ENCODE measurements at places on chromosomes 12 and 14. TPM values are rescaled to one million over a fixed set of nuclear protein-coding genes. Genes with fewer than 3 reads are reported as not detected.

DNA sequence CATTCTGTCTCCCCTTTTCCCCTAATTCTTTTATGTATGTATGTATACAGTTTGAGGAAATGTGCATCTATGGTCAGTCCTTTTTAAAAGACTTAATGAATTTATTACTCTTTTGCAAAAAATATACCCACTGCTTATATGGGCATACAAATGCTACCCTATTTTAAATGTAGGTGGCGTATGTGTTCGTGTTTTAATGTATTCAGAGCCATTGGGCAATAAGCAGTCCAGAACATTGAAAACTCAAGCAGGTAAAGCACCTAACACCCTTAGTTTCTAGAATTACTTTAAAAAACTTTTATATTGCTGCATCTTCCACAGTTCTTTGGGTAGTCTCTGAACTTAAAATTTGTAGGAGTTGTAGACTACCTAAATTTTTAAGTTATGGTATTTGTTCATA is 42.6 kb upstream of the A2ML1 start:
- H3K27ac ChIP-seq: no peak overlapping the region
- no peaks in the 10 kb centered on the region for H3K4me1 ChIP-seq
- peaks cover 2% of the 10 kb centered on the region for H3K36me3 ChIP-seq
- no peaks in the 10 kb centered on the region for H3K27me3 ChIP-seq
- no peak overlapping the region for H3K4me3 ChIP-seq
- DNase-seq: no peak

GRCh38 chr12:52871291-52872039 is 22.7 kb upstream of the KRT78 start:
- no peak overlapping the region for H3K27ac ChIP-seq
- peaks cover 25% of the 10 kb centered on the region for H3K4me1 ChIP-seq
- no peaks in the 10 kb centered on the region for H3K27me3 ChIP-seq
- DNase-seq: no peak
- no peak overlapping the region for H3K4me3 ChIP-seq
- no peaks in the 10 kb centered on the region for H3K36me3 ChIP-seq

GRCh38 chr12:48075832-48076231 is 30.0 kb downstream of the SENP1 start:
- H3K4me3 ChIP-seq: no peak overlapping the region
- no peaks in the 10 kb centered on the region for H3K4me1 ChIP-seq
- no peak for DNase-seq
- H3K36me3 ChIP-seq: peaks cover 22% of the 10 kb centered on the region
- no peaks in the 10 kb centered on the region for H3K27me3 ChIP-seq

- H3K4me1 ChIP-seq: peaks cover 53% of the 10 kb centered on the region
- no peak overlapping the region for H3K4me3 ChIP-seq
- no peak for DNase-seq
- no peaks in the 10 kb centered on the region for H3K27me3 ChIP-seq
Observed at GRCh38 chr12:79835377-79835843, 99.5 kb downstream of the PPP1R12A start.

- DNase-seq: no peak
- no peak overlapping the region for H3K4me3 ChIP-seq
- no peaks in the 10 kb centered on the region for H3K36me3 ChIP-seq
- H3K27me3 ChIP-seq: peaks cover 33% of the 10 kb centered on the region
Observed at GRCh38 chr12:65800937-65801336, 23.3 kb upstream of the HMGA2 start.

GLIPR1L1 gene
- not detected for total RNA-seq

ASPG gene
- total RNA-seq: not detected

SART3 gene
- total RNA-seq: 82.5 TPM

- no peaks in the 10 kb centered on the region for H3K27me3 ChIP-seq
- peaks cover 9% of the 10 kb centered on the region for H3K36me3 ChIP-seq
- H3K27ac ChIP-seq: no peak overlapping the region
- no peak for DNase-seq
Observed at GRCh38 chr12:28568118-28568517, 377.9 kb downstream of the CCDC91 start.

PLEKHH1 gene
- 2.2 TPM for total RNA-seq

DNA sequence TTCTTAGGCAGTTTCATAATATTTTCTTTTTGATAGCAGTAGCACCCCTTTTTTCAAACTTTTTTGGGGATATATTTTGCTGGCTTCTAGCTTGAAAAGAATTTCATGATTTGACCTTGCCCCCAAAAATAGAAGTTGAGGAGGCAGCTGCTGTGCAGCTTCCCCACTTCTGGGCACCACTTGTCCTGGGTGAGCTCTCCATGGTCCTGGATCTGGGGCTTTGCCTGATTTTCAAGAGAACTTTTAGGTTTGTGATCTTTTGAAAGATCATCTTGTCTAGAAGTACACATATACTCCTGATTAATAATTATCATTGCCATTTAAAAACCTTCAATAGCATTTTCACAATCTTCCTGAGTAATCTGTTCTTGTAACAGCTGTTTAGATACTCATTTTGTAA is 271.6 kb downstream of the NPAS3 start:
- no peaks in the 10 kb centered on the region for H3K27me3 ChIP-seq
- no peaks in the 10 kb centered on the region for H3K4me1 ChIP-seq
- no peak overlapping the region for H3K27ac ChIP-seq
- H3K4me3 ChIP-seq: no peak overlapping the region

CDKN3 gene
- 101 TPM for total RNA-seq

RBP5 gene
- not detected for total RNA-seq

DNA sequence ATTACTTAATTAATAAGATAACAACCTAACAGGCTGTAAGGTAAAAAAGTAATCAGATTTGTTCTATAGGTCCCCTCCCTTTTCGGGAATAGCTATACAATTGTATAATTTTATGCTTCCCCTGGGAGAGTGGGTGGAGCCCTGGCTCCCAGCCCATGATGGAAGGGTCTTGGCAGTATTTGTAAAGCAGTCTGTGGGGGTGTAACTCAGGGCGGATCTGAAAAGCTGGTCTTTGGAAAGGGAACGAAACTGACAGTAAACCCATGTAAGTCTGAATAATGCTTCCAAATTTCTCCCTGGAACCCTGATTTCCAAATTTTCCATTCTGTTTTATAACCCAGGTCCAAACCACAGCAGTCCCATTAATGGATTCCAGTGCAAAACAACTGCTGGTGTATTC is 110.4 kb downstream of the DAD1 start:
- H3K36me3 ChIP-seq: peaks cover 24% of the 10 kb centered on the region
- DNase-seq: no peak
- no peaks in the 10 kb centered on the region for H3K4me1 ChIP-seq
- peak overlapping the region; percentile 92 for H3K27ac ChIP-seq

GLS2 gene
- total RNA-seq: 5.5 TPM

DNA sequence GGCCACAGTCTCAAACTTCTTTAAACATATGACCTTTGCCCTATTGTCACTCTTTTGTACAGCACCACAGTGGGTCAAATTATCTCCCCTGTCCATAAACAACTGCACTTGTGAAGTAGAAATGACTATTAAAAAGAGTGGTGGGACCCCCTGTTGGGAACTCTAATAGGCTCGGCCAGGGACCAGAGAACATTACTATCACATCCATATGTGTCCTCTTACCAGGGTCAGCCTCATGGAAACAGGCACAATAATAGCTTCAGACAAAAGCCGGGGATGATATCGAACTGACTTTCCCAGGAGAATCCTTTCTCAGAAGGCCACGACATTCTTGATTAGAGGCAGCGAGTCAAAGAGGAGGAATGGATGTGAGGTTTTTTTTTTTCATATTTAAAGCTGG is 96.6 kb downstream of the NKX2-1 start:
- H3K36me3 ChIP-seq: no peaks in the 10 kb centered on the region
- no peak overlapping the region for H3K4me3 ChIP-seq
- no peak overlapping the region for H3K27ac ChIP-seq
- H3K27me3 ChIP-seq: peaks cover 4% of the 10 kb centered on the region
- H3K4me1 ChIP-seq: no peaks in the 10 kb centered on the region

- DNase-seq: no peak
- no peak overlapping the region for H3K27ac ChIP-seq
- H3K4me3 ChIP-seq: no peak overlapping the region
- no peaks in the 10 kb centered on the region for H3K27me3 ChIP-seq
- H3K36me3 ChIP-seq: no peaks in the 10 kb centered on the region
- no peaks in the 10 kb centered on the region for H3K4me1 ChIP-seq
Observed at GRCh38 chr14:48598458-48598857, 923.1 kb upstream of the MDGA2 start.

ST8SIA1 gene
- 0.84 TPM for total RNA-seq

DNA sequence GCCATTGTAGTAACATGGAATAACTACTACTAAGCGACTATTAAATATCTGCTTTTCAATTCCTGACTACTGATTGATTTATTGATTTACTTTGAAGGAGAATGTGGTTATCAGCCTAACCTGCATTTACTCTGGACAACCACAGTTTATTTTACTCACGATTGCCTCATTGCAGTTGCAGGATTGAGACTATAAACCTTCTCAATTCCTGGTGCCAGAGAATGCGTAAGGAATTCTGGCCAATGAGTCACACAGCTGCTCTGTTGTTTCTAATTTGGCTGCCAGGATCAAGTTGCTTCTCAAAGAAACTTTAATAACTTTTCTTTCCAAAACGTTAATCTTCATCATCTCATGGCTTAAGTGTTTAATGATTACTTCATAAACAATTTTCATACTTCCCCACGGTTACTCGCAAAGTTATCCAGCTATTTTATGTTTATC is 13.1 kb upstream of the TMTC1 start:
- no peak overlapping the region for H3K27ac ChIP-seq
- H3K4me1 ChIP-seq: no peaks in the 10 kb centered on the region
- no peak overlapping the region for H3K4me3 ChIP-seq
- H3K27me3 ChIP-seq: peaks cover 14% of the 10 kb centered on the region
- H3K36me3 ChIP-seq: no peaks in the 10 kb centered on the region

DNA sequence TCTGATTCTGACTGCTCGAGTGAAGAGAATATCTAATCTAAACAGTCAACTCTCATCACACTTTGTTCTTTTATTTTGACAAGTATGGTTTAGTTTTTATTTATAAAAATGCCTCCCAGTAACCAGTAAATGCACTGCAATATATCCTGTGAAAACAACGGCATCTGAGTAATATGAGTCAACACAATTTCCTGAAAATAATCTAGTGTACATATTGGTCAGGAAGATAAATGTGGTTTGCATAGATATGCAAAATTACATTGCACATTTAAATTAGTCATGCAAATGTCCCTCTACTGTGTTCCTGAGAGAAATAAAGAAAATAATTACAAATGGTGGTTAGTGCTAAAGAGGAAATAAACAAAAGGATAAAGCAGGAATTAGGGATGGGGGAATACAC is 1190.7 kb upstream of the SEL1L start:
- no peak overlapping the region for H3K27ac ChIP-seq
- no peak for DNase-seq
- no peaks in the 10 kb centered on the region for H3K27me3 ChIP-seq
- H3K4me3 ChIP-seq: no peak overlapping the region
- no peaks in the 10 kb centered on the region for H3K36me3 ChIP-seq

TEAD4 gene
- 4.5 TPM for total RNA-seq

KCNK10 gene
- not detected for total RNA-seq

LBHD2 gene
- not detected for total RNA-seq

GRCh38 chr12:2319737-2320506 is 267.1 kb downstream of the CACNA1C start:
- no peak overlapping the region for H3K27ac ChIP-seq
- no peak overlapping the region for H3K4me3 ChIP-seq
- no peak for DNase-seq
- peaks cover 6% of the 10 kb centered on the region for H3K27me3 ChIP-seq

DNA sequence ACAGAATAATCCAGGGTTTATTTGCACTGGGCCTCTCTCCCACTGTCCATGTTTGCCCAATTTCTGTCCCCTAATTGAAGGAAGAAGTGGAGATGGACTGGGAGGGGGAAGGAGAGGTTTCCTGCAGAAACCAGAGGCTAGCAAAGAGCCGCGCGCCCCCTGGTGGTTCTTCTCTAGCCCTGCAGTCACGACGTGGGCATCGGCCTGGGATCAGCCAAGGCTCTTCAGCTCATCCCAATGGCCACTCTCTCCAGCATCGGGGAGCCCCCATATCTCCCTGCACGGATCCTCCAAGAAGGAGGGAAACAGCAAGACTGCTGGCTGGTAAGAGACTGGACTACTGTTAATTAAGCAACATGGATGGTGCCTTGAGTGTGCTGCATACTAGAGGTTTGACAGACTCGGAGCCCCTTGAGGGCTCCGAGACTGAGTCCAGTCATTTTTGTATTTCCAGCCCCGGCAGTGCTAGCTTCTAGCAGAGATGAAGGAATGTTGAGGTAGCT is 18.7 kb downstream of the ZBTB39 start:
- peaks cover 12% of the 10 kb centered on the region for H3K4me1 ChIP-seq
- no peak overlapping the region for H3K27ac ChIP-seq
- no peak overlapping the region for H3K4me3 ChIP-seq
- no peaks in the 10 kb centered on the region for H3K27me3 ChIP-seq
- peak; percentile 84 for DNase-seq

ZNF268 gene
- total RNA-seq: 8.4 TPM

DNA sequence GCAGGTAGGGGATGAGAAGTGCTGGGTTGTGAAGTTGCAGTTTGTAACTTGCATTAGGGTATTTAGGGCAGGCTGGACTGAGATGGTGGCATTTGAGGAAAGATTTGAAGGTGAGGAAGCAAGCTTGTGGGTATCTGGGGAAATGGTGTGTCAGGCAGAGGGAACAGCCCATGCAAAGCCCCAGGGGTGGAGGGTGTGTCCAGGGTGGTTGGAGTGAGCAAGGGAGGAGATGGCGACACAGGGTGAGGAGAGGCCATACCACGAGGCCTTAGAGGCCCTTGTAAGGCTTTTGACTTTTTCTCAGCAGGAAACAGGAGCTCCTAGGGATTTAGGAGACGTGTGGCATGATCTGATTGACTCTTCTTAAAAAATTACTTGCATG is 136.9 kb downstream of the NUAK1 start:
- H3K27ac ChIP-seq: no peak overlapping the region
- H3K4me1 ChIP-seq: no peaks in the 10 kb centered on the region
- H3K4me3 ChIP-seq: no peak overlapping the region
- no peaks in the 10 kb centered on the region for H3K36me3 ChIP-seq
- no peak for DNase-seq

DNA sequence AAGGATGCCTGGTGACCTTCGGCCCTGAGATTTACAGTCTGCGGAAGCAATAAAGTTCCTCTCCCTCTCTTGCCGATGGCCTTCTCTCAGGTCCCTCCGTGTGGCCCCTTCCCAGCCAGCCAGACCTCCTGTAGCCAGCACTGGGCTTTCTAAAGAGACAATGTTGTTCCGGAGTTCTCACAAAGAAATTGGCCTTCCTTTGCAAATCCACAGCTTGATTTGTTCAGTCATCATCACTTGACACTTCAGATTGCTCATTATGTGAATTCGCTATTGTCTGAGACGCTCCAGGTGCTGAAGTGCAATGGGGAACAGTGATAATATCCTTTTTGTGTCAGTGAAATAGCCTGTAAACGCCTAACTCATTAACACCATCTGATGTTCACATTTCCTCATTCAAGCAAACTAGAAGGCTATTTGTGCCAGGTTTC is 43.7 kb upstream of the GPHB5 start:
- no peak overlapping the region for H3K27ac ChIP-seq
- peaks cover 4% of the 10 kb centered on the region for H3K27me3 ChIP-seq
- H3K36me3 ChIP-seq: no peaks in the 10 kb centered on the region

- no peak for DNase-seq
- H3K27me3 ChIP-seq: no peaks in the 10 kb centered on the region
- H3K4me1 ChIP-seq: peaks cover 62% of the 10 kb centered on the region
Observed at GRCh38 chr14:75558440-75558839, 20.0 kb upstream of the FLVCR2 start.

BEGAIN gene
- total RNA-seq: 5.6 TPM

Data from activated naive CD4-positive, alpha-beta T cell treated with anti-CD3 and anti-CD28 coated beads for 36 hours (primary cell).